Suppressor macrophage (primary cell): ENCODE measurements at places on chromosomes 3 and 15.

GRCh38 chr15:25766417-25766816 is 96.7 kb downstream of the ATP10A start:
- DNase-seq, result no peak

DNA sequence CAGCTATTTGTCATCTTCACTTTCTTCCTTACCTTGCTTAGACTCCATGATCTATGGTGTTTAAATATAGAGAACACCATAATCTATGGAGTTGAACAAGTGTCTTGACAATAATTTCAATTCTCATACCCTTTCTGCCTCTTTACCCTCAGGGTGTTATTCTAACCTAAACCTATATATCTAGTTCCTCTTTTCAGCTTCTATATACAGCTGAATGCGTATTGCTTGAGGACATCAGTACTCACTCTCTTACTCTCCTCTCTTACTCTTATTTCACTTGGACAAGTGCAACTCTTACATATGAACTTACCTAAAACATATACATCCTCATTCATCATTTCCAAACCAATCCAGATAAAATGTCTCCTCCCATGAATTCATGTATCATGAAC is 187.1 kb downstream of the RAP2B start:
- no peak for DNase-seq

DNA sequence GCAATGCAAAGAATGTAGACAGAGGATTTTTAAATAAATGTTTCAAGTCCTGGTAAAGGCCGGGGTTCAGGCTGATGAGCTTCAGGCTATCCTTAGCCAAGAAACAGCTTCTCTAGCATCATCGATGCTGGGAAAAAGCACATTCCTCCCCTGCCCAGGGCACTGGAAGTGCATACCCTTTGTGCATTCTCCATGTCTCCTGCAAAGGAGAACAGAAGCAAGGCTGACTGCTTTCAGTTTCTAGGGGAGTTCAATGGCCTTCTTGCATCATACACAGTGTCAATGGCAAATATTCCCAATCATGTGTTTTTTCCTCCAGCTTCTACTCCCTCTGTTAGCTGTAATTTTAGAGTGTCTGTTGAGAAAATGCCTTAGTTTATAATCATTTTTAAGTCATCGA is 59.9 kb downstream of the GPR176 start:
- no peak for DNase-seq

DNA sequence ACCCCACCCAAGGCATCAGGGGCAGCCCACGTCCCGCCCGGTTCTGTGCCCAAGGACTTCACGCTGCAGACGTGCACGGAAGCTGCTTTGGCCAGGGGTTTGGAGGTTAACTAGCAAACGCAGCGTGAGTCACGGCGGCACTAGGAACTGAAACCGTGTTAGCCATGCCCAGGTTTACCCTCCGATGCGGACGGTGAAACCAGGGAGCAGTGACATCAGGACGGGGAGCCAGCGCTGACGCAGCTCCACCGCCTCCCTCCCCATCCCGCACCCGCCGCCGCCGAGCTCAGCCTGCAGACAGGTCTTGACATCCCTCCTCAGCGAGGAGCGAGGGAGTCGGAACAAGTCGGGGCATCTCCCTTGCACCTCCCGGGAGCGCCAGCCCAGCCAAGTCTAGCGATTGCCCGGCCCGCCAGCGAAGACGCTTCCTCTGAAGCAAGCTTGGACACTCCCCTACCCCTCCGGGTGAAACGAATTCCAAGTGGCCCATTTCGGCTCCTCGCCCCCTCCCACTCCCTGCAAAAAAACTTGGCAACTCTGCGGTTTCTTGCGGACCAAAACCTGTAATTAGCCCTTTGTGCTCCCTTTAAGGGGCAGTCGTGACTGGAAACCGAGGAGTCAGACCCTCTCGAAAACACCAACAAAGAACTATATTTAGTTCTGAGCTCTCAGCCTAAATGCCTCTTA is 1.4 kb upstream of the RAP2B start:
- DNase-seq, result peak; percentile 96

GRCh38 chr3:57855943-57856342 is 99.8 kb downstream of the SLMAP start:
- no peak for DNase-seq

GRCh38 chr3:47204875-47205274 is 41.0 kb upstream of the SETD2 start:
- no peak for DNase-seq

GRCh38 chr3:32110233-32110760 is 3.9 kb downstream of the GPD1L start:
- no peak for DNase-seq

DNA sequence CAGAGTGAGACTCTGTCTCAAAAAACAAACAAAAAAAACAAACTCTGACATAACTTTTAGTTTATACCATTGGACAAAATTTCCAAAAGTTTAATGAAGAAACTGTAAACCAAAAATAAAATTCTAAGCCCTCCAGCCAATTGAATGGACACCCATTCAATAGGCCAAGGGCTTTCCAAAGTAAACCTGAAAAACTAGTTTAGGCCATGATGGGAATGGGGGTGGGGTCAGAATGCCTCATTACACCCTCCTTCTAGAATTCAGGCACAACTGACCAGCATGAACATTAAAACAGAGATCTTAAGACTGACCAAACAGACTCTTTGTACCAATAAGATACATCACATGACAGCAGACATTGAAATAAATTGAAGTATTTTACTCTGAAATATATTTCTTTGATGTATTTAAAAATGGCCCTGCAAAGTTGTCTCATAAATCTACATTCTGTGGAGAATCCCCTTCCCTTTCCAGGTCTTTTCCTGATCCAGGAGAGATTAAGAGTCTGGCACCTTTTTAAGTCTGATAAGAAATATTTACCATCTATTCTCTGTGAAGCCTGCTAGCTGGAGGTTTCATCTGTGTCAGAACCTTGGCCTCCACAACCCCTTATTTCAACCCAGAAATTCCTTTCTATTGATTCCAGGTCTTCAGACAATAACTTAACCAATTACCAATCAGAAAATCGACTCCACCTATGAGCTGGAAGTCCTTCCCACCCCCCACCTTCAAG is 15.7 kb downstream of the THOC7 start:
- no peak for DNase-seq

DNA sequence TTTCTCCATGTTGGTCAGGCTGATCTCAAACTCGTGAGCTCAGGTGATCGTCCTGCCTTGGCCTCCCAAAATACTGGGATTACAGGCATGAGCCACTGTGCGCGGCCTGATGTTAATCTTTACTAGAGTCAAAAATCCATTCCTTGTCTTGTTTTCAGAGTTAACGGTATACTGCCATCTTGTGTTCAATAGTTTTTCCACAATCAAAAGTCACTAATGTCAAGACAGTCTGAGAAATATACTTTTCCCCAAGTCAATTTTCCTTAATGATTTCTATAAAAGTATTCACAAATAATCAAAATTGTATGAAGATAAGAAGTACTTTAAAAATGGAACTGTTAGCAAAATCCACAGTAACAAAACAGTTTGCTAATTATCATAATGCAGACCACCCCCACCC is 8.5 kb downstream of the CRBN start:
- DNase-seq, result peak; percentile 8

DNA sequence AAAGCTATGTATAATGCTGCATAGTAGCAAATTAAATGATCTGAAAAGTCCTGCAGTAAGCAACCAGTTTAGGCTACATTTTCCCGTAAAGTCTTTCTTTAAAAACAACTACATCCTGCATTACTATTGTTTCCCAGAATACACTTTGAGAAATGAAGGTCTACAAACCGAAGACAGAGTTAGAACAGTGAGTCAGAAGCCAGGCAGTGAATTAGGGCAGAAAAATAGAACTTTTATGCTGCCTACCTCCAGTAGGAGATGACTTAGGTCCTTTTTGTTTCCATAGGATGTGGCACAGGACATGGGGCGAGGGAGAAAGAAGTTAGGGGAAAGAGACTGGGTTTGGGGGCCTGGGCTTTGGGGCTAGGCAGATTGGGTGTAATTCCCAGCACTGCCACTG is 127.3 kb downstream of the PPM1L start:
- DNase-seq, result no peak

GRCh38 chr3:194218646-194219453 is 82.9 kb downstream of the HES1 start:
- no peak for DNase-seq

DNA sequence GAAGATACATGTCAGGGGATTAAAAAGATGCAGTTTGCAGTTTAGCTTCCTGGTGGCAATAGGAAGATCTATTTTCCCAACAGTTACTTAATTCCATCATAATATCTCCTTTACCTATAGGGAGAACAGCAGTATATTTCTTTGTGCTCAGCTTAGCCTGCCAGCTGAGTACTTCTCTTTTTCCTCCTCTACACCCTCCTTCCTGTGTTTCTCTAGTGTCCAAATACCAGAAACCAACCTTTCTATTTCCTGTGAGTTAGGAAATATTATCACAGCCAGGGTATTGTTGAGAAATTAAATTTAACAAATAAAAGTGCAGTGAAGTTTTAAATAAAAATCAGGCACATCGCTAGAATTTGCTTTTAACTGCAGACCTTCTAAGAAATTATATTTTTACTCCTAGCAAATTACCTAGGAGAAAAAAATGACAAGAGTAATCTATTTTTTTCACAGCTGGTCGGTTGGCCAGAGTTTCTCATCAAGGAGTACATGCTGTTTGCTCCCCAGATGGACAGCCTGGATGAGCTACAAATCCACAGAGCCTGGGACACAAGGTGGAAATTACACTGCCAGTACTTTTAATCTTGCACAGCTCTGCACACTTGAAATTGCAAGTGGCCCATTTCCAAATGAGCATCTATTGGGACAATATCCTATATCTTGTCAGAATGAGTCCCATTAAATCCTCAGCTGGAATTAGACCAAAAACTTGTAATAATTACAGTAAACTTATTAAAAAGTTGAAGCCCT is 185.2 kb upstream of the CFAP20DC start:
- peak; percentile 14 for DNase-seq

DNA sequence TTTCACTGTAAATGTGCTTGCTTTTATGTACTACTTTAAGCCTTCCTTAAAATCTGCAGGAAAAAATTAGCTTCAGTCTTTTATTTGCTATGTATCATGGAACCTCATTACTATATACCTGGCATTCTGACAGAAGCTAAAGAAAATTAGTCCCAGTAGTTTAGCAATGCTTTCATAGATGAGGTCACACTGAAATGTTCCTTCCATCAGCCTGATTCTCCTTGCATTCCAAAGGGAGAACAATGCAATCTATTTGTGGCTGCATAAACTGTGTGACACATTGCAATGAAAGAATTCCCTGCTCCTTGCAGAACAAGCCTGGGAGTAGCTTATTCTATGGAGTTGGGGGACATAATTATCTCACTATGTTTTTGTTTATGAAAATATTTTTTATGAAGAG is 691.5 kb upstream of the ARPP21 start:
- no peak for DNase-seq

DNA sequence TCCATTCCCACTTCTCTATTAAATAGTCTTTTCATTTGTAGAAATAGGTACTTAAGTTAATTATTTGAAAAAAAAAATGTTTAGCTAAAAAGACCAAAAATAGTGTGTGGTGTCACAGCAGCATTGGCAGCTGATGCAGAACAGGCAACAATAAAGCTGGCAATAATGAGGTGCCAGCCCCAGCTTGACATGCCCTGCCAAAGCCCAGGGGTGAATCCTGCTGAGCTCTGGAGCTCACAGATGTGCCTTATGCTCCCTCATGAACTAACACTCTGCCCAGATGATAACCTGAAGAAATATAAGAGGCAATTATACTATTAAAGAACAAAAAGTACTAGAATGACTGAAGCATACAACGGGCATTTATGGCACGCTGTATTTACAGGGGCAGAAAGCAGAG is 63.8 kb downstream of the IGSF11 start:
- no peak for DNase-seq

GRCh38 chr3:52043750-52044149 is 12.6 kb downstream of the DUSP7 start:
- DNase-seq, result no peak

DNA sequence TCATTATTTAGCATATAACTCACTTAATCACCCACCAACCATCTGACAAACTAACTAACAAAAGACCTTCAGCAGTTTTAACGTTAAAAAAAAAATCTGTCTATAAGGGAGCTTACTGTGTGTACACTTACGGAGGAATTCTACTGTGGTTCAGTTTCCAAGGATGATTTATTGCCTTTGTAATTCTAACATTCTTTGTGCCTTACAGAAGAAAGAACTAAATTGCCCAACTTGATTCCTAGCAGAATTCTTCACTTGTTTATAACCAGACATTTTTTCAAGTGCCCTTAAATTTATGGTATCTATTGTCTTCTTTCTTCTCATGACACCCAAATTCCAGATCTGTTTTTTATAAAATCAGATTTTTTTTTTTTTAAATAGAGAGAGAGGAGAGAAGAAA is 119.7 kb upstream of the IGSF10 start:
- no peak for DNase-seq

GRCh38 chr3:68764554-68764953 is 167.8 kb downstream of the TAFA4 start:
- no peak for DNase-seq

DNA sequence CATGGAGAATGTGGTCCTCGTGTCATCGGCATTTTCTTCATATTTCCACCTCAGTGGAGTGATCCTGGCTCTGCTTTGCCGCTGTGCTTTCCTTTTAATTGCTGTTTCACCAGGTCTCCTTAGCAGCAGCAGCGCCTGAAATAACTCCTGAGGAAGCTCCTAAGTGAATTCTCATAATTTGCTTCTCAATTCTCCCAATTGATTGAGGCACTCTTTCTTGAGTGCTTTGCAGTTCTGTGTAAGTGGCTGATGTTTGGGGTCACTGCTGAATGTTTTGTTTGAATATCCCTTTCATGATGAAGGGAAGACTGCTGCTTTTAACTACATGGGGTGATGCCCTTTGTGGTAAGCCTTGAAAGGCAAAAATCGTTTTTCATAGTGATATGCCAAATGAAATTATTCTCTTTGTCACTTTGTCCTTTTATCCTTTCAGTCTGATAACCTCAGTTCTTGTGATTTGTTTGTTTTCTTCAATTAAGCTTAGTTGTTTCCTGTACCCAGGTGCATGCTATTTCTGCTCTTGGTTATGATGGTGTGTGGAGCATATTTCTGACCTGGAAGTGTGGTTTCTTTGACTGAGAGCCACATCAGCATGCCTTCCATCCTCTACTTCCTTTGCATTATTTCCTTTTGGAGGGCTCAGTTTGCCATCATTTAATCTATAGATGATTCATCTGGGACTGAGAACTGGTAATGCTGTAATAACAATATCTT is 36.7 kb downstream of the HMG20A start:
- DNase-seq, result no peak

DNA sequence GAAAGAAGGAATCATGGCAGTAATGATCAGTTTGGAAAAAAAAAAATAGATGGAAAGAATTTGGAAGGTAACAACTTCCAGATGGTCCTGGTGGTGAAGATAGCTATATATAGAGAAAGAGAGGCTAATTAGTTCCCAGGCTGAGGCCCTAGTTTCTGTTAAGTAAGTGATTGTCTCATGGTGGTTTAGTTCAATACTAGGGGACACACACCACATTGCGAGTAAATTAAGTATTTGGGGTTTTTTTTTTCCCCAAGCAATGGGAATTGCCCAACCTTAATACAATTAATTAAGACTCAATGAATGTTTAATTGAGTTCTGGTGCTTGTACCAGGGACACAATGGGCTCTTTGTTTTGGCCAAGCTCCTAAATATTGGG is 143.8 kb upstream of the WNT5A start:
- no peak for DNase-seq
